ENCODE measurements at places on chromosomes 6 and 20.
A peak's percentile ranks its signal among the peaks of the same experiment; 100 is the strongest.

GRCh38 chr6:35751594-35751993, 14.8 kb downstream of the ARMC12 start:
- no peak overlapping the region for H3K27ac ChIP-seq
- no peak for DNase-seq
- no peak overlapping the region for H3K4me3 ChIP-seq
- no peaks in the 10 kb centered on the region for H3K27me3 ChIP-seq
- peaks cover 5% of the 10 kb centered on the region for H3K36me3 ChIP-seq

DNA sequence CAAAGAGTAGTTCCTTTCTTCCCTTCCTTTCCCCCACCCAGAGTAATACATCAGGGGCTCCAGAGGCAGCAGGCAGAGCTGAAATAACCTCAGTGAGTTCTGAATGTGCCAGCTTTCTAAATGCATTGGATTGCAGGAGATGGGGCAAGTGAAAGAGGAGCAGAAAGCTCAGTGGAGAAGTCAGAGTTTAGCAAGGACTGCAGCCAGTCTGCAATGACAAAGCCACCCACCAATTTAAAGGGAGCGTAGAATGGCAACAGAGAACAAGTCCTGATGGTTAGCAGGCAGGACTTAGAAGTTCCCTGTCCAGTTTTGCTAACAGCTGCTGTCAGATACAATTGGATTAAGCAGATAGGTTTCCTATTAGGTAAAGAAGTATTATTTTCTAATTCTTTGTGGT, 203.4 kb upstream of the RIN2 start:
- no peak for DNase-seq
- H3K27ac ChIP-seq = no peak overlapping the region
- H3K36me3 ChIP-seq = no peaks in the 10 kb centered on the region

GRCh38 chr6:151389618-151390275, 1.6 kb downstream of the ZBTB2 start:
- no peaks in the 10 kb centered on the region for H3K36me3 ChIP-seq
- peak overlapping the region; percentile 98 for H3K27ac ChIP-seq
- H3K4me1 ChIP-seq = peaks cover 48% of the 10 kb centered on the region
- no peak for DNase-seq
- peak overlapping the region; percentile 95 for H3K4me3 ChIP-seq
- H3K27me3 ChIP-seq = no peaks in the 10 kb centered on the region

GRCh38 chr20:6045566-6045965, 8.3 kb downstream of the LRRN4 start:
- H3K4me3 ChIP-seq = no peak overlapping the region
- H3K4me1 ChIP-seq = no peaks in the 10 kb centered on the region
- DNase-seq = no peak
- no peak overlapping the region for H3K27ac ChIP-seq
- H3K27me3 ChIP-seq = no peaks in the 10 kb centered on the region

GRCh38 chr6:89361171-89361570, 8.6 kb upstream of the UBE2J1 start:
- H3K27me3 ChIP-seq = no peaks in the 10 kb centered on the region
- H3K4me1 ChIP-seq = peaks cover 61% of the 10 kb centered on the region
- no peaks in the 10 kb centered on the region for H3K36me3 ChIP-seq

GRCh38 chr20:15673206-15673605, 900.0 kb downstream of the KIF16B start:
- H3K36me3 ChIP-seq = no peaks in the 10 kb centered on the region
- no peaks in the 10 kb centered on the region for H3K4me1 ChIP-seq
- no peak overlapping the region for H3K27ac ChIP-seq
- H3K27me3 ChIP-seq = peaks cover 21% of the 10 kb centered on the region
- H3K4me3 ChIP-seq = no peak overlapping the region

GRCh38 chr20:34675993-34676641, 775 bp downstream of the PIGU start:
- H3K4me3 ChIP-seq = peak overlapping the region; percentile 98
- peaks cover 16% of the 10 kb centered on the region for H3K4me1 ChIP-seq
- H3K27me3 ChIP-seq = no peaks in the 10 kb centered on the region
- no peaks in the 10 kb centered on the region for H3K36me3 ChIP-seq
- no peak for DNase-seq

DNA sequence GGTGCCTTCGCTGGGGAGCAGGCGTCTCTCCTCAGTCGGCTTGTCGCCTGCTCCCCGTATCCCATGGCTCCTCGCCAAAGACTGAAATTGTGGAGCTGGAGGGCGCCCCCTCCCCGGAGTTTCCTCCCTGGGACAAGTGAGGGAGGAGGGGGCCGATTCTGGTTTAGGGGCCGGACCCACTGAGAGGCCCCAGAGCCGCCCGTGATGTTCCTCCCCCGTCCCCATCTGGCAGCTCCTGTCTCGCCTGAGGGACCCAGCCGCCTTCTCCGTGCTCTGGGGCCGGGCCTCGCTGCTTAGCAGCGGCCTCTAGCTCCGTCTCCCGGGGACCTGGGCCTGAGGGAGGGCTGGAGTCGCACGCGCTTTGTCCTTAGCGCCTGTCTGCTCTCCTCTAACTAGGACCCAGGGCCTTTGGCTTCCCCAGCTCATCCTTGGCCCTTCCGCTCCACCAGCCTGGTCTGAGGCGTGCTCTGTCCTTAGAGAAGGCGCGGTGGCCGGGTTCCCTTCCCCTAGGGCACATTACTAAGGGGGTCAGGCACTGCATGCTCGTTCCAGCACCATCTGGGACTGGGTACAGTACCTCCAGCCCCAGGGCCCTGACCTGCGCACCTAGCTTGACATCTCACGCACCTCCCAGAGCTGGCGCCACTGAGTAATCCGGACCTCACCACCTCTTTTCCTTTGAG, 29.7 kb downstream of the SLC12A5 start:
- DNase-seq = no peak
- peaks cover 38% of the 10 kb centered on the region for H3K36me3 ChIP-seq
- H3K27ac ChIP-seq = no peak overlapping the region
- H3K4me3 ChIP-seq = peak overlapping the region; percentile 77
- H3K4me1 ChIP-seq = peaks cover 56% of the 10 kb centered on the region
- H3K27me3 ChIP-seq = peaks cover 50% of the 10 kb centered on the region

GRCh38 chr20:2631228-2631627, 21.2 kb upstream of the NOP56 start:
- DNase-seq = no peak
- H3K27ac ChIP-seq = no peak overlapping the region
- H3K4me3 ChIP-seq = no peak overlapping the region
- H3K36me3 ChIP-seq = peaks cover 7% of the 10 kb centered on the region
- H3K4me1 ChIP-seq = no peaks in the 10 kb centered on the region

DNA sequence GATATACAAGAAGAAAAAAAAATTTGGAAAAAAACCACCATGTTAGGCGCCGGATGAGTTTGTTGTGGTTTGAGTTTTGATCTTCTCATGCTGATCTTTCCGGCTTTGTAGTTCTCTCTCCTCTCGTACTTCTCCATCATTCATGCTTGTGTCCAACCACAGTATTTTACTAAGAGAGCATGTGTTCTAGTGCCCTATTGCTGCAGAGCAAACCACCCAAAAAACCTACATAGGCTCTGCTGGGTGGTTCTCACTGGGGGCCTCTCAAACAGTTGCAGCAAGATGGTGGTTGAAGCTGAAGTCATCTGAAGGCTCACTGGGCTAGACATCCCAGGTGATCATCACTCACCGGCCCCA, 404.2 kb downstream of the PLCB1 start:
- H3K36me3 ChIP-seq = no peaks in the 10 kb centered on the region
- peaks cover 19% of the 10 kb centered on the region for H3K4me1 ChIP-seq
- H3K27me3 ChIP-seq = no peaks in the 10 kb centered on the region
- peak overlapping the region; percentile 27 for H3K27ac ChIP-seq

DNA sequence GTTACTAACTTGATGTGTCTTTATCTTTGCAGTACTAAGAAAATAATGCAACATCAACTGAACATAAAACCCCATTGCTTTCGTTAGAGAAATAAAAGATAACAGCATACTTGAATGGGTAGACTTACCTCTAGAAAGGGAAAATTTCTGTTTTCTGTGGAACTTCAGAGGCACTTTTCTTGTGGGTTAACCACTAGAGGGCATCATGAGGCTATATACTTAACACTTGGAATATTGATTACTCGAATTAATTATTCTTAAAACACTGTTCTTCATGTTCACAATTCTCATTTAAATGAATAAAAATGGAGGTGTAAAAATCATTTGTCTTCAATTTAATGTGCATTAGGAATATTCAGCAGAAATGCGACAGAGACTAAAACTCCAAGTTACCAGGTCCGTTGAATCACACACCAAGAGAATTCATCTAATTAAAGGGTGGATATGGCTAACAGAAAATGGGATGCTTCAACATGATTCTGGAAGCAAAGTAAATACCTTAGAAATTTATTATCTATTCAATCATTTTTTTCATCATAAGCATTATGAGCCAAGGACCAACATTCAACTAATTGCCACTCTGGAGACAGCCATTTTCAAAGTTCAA, 330.8 kb upstream of the PREP start:
- no peaks in the 10 kb centered on the region for H3K4me1 ChIP-seq
- DNase-seq = peak; percentile 18
- H3K27me3 ChIP-seq = no peaks in the 10 kb centered on the region
- H3K36me3 ChIP-seq = peaks cover 3% of the 10 kb centered on the region
- no peak overlapping the region for H3K4me3 ChIP-seq

- no peaks in the 10 kb centered on the region for H3K27me3 ChIP-seq
- no peak overlapping the region for H3K4me3 ChIP-seq
- no peak for DNase-seq
- H3K4me1 ChIP-seq = peaks cover 4% of the 10 kb centered on the region
- peaks cover 4% of the 10 kb centered on the region for H3K36me3 ChIP-seq
These were observed 71.0 kb downstream of the TRAM2 start for GRCh38 chr6:52505726-52506409.

DNA sequence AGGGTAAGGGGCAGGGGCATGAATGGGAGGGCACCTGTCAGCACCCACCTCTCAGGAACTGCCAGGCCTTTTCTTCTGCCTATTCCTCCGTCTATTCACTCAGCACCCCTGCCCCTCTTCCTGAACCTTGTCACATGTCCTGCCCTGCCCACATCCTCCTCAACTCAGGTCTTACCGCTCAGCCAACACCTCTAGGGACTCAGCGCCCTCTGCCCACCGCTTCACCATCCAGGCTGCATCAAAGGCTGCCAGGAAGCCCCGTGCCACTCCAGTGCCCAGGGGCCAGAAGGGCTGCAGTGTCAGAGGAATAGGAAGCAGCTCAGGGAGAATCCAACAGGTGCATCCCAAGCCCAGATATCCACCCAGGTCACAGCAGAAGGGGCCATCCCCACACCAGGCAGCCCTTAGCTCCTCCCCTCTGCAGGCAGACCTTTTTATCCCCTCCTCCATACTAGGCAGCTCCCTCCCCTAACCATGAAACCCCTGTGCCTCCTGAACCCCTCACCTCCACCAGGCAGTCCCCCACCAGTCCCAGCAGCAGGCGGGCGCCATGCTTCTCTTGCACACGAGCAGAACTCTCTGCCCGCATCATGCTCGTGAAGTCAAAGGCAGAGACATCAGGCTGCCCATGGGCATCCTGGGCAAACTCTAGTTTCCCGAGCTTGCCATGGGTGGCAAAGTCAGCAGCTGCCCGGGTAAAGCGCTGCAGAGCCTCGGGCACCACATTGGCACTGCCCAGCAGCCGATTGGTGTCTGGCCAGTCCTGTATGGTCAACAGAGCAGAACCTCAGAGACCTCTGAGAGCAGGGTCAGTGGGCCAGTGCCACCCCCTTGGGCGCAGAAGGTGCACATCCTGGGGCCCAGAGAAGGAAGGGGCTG, 5.5 kb downstream of the MICAL1 start:
- peaks cover 8% of the 10 kb centered on the region for H3K36me3 ChIP-seq
- peak; percentile 71 for DNase-seq
- H3K27me3 ChIP-seq = no peaks in the 10 kb centered on the region

DNA sequence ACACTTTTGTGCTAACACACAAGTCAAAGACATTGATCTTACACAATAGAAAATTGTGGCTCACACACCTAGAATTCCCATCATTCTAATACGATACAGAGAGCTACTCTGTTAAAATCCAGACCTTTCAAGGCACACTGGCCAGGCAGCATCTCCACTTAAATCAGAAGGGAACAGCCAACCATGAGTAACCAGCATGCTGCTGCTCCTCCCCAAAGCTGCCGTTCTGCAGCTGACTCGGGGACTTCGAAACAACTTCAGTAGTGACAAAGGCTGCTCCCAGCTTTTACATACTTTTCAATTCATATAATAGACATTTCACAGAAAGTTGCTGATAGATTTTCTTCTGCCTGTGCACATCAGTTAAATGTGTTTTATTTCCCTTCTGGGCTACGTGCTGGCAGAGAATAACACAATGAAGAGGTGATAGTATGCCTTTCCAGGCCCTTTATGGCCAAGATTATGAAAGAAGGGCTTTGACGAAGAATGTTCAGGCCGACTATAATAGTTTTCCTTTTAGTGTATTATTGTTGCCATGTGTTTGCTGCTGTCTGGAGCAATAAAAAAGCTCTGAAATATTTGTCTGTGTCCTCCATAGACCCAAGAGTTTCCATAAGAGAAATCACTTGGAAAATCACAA, 159.0 kb downstream of the GMDS start:
- no peak overlapping the region for H3K27ac ChIP-seq
- no peak overlapping the region for H3K4me3 ChIP-seq
- H3K36me3 ChIP-seq = peaks cover 27% of the 10 kb centered on the region
- no peak for DNase-seq

GRCh38 chr20:63478346-63479302, 6.2 kb upstream of the KCNQ2 start:
- H3K4me3 ChIP-seq = no peak overlapping the region
- DNase-seq = no peak
- H3K27me3 ChIP-seq = peaks cover 80% of the 10 kb centered on the region
- no peaks in the 10 kb centered on the region for H3K36me3 ChIP-seq
- peaks cover 6% of the 10 kb centered on the region for H3K4me1 ChIP-seq

DNA sequence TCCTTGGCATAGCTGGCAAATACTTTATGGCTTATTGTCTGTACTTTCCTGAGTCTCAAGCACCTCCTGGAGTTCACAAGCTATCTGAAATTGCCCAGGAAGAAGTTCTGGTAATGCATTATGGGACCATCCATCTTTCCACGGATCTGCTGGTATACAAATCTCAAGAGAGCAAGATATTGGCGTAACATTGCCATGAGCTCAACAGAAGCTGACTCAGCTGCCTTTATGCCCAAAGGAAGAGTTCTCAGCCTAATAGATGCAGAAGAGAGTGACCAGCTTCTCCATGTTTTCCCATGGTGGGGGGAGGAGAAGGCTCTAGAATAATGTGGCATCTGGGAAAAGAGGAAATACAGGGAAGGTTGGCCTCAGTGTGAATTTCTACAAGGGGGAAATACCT, 78.7 kb downstream of the UST start:
- no peak overlapping the region for H3K4me3 ChIP-seq
- H3K27ac ChIP-seq = no peak overlapping the region
- H3K36me3 ChIP-seq = no peaks in the 10 kb centered on the region
- no peak for DNase-seq
- H3K4me1 ChIP-seq = peaks cover 46% of the 10 kb centered on the region
- no peaks in the 10 kb centered on the region for H3K27me3 ChIP-seq

- peak overlapping the region; percentile 3 for H3K4me3 ChIP-seq
- DNase-seq = no peak
- no peak overlapping the region for H3K27ac ChIP-seq
- peaks cover 16% of the 10 kb centered on the region for H3K4me1 ChIP-seq
- peaks cover 65% of the 10 kb centered on the region for H3K27me3 ChIP-seq
These were observed 44.2 kb downstream of the KCNK5 start for GRCh38 chr6:39184906-39185580.

Measured in naive B cell (primary cell).